C1 segment of cervical spinal cord (tissue), 14 donors: ENCODE measurements at places on chromosomes 2 and 18.

DNA sequence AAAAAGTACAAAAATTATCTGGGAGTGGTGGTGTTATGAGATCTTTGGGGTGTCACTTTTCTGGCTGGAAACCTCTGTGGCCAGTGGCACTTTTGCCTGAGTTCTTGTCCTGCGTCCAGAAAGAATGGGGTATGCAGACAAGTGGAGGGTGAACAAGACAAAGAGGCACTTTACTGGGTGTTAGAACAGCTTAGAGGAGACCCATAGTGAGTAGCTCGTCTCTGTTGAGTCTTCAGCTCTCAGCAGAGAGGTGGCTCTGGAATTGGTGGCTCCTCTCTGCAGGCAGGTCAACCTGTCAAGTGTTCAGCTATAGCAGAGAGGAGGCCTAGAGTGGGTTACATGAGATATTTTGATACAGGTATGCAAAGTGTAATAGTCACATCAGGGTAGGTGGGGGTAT, 26.1 kb downstream of the CRYGD start:
- no peak for DNase-seq

DNA sequence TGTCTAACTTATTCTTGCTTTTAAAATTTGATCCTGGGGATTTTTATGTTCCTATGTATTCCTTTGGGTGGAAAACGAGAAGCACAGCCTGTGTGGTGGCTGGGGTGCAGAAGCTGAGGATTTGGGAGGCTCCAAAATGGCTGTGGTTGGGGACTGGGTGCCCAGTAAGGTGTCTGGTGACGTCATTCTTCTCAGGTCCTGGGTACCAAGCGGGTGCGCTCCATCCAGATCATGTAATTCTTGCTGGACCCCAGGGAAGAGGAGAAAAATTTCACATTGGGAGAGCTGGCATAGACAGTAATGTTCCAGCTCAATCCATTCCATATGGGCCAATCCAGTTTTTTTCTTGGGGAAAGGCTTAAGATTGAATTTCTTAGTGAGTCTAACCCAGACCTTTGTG, 61.1 kb upstream of the THOC1 start:
- no peak for DNase-seq

DNA sequence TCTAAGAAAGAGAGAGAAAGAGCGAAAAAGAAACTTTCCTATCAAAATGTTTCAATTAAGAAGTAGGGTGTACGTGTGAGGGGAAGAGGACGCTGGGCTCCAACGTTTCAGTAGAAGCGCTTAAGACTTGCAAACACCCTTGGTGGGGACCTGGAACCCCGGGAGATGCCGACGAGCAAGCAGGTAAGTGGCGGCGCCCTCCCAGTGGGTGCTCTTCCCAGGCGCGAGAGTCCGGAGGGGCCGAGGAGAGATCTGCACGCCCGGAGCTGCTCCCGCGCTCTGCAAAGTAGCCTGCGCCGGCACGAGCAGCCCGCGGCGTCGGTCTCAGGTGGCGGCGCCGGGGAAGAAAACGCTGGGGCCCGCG, 678 bp upstream of the OTX1 start:
- DNase-seq, result no peak

- DNase-seq, result no peak
Measured at GRCh38 chr2:42072349-42073118, 24.7 kb downstream of the PKDCC start.

- DNase-seq, result no peak
Measured at GRCh38 chr18:8435376-8435775, 173.9 kb upstream of the RAB12 start.

- DNase-seq, result no peak
Measured at GRCh38 chr2:30422444-30423040, 24.5 kb upstream of the LCLAT1 start.

GRCh38 chr2:61816480-61817355, 37.1 kb downstream of the FAM161A start:
- DNase-seq, result no peak

- DNase-seq, result no peak
Measured at GRCh38 chr18:5196253-5197031, 615 bp downstream of the AKAIN1 start.
